ENCODE measurements at places on chromosomes 4 and X.

DNA sequence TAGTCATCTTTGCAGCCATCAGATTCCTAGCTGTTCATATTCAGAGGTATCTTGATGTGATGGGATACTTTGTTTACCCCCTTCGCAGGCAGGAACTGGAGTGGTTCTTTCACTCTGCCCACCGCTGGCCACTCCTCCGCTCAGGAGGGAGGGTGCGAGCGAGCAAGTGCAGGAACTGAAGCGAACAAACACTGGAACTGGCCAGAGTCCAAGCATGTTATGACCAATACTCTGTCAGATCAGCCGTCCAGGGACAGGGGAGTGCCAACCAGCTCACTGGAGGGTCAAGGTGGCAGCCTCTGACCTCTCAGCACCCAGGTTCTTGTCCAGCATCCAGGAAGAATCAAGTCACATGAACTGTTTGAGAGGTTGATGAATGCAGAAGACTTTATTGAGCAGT is 18.0 kb upstream of the MANBA start:
- no peak for DNase-seq

- DNase-seq, result no peak
Measured at GRCh38 chr4:128521156-128521555, 233.5 kb upstream of the PGRMC2 start.

DNA sequence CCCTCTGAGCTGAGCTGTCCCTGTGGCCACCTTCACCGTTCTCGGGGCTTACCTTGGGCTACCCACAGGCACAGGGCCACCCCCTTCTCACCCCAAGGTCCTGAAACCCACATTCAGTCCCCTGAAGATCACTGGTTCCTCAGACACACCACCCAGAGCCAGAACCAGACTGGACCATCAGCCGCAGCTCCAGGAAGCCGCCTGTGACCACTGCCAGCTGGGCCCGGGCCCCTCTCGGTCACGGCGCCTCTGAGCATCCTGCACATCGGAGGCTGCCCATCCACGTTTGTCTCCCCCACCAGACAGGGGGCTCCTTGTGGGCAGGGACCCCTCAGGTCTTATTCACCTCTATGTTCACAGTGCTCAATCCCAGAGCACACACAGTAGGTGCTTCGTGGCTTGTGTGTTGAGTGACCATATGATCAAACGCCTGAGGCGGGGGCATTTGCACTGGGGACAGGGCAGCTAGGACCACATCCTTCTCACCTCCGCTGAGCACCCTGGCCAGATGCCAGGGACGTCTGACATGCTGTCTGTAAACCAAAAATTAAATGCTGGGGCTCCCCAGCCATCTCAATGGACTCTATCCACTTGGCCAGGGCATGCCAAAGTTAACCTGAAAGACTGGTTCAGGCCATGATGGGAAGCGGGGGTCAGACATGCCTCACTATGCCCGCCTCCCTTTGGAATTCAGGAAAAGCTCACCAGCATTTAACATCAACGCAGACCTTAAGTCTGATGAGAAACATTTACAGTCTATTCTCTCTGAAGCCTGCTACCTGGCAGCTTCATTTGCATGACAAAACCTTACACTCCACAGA is 109.4 kb upstream of the AFAP1 start:
- no peak for DNase-seq

GRCh38 chr4:123599920-123600810 is 203.6 kb downstream of the SPRY1 start:
- peak; percentile 32 for DNase-seq

- DNase-seq, result no peak
Measured at GRCh38 chr4:113499696-113500095, 261.8 kb downstream of the CAMK2D start.
